CD4-positive, alpha-beta T cell treated with Interleukin-17A for 1 hour (primary cell): ENCODE measurements at places on chromosomes 2 and 18.
A peak's percentile ranks its signal among the peaks of the same experiment; 100 is the strongest.

- DNase-seq: no peak
Observed at GRCh38 chr2:68710756-68711155, 23.9 kb upstream of the ARHGAP25 start.

GRCh38 chr2:138390316-138390945 is 111.1 kb upstream of the SPOPL start:
- no peak for DNase-seq

DNA sequence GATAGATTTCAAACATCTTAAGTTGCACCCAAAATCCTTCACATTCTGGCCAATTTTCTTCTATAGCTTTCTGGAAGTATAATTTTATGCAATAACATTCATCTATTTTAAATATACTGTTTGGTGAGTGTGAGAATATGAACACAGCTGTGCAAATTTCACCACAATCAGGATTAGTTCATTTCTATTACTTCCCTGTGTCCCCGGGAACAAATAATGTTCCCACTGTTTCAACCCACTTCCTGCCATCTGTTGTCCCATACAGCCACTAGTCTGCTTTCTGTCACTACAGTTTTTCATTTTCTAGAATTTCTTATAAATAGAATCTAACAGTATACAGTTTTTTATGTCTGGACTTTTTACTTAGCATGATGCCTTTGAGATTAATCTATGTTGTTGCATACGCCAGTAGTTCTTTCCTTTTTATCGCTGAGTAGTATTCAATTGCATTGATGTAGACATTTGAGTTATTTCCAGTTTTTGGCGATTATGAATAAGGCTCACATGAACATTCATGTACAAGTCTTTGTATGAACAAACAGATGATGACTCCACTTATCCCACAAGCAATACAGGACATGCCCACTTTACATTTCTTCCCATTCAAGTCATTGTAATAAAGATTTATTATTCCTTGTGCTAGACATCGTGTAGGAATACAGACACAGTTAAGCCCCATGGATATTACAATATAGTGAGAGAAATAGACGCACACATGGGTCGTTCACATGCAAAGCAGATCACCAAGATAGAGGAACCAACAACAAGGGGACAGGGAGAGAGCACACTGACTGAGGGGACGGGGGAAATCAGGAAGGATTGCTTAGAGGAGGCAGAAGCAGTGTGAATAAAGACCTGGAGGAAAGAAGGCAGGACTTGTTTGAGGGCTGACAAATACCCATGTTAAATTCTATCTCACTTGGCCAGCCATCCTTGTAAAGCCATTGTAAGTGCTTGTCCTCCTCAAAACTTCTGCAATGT is 72.9 kb upstream of the PAX8 start:
- no peak for DNase-seq

- DNase-seq: no peak
Observed at GRCh38 chr2:130759906-130760753, 4.8 kb downstream of the AMER3 start.

DNA sequence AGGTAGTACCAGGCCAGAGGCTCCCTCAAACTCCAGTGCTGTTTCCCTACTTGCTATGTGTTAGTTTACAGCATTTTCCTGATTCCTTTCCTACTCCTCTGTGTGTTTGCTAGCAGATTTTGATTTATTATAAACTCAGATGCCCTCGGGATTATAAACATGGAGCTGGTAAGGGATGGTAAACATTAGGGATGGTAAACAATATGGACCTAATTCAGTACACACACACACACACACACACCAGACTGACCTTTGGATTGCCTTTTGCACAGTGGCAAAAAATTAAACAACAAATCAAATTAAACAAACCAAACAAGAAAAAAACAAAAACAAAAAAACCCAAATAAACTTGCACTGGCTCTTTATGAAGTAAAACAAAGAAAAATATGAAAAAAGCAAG is 55.4 kb upstream of the ACVR1 start:
- DNase-seq: no peak

GRCh38 chr2:114507744-114508143 is 65.3 kb downstream of the DPP10 start:
- no peak for DNase-seq

DNA sequence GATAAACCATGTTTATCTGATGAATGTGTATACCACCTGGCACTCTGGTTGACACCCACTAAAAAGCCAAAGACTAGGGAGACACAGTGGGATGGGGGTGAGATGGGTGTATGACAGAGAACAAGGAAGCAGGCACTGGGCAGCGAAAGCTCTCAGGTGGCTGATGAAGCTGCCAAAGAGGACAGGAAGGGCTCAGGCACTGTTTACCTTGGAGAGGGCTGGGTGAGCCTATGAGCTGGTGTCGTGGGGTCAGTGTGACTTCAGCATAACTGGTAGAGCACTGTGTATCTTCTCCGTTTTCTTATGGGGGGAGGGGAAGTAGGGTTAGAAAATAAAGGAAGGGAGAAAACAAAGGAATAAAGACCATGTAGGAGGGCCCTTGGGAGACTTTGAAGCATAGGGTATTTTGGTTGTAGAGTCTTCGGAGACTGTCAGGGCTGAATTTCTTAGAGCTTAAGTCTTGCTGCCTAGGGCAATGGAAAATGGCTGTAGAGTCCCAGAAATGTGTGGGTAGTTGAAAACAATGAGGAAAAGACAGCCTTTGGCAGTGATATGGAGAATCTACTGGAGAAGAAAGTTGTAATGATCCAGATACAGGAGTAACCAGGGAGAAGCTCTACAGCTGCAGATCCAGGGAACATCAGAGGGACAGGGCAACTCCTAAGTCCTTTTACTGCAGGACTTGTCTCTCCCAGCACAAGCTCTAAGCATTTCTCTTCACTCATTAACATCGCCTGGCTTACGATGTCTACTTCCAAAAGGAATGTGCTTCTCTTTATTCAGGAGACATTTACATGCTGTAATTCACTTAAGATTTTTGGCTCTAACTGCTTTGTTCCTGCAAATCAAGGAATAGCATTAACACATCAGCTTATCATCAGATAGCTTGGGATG is 120.0 kb downstream of the AQP4 start:
- DNase-seq: no peak

GRCh38 chr2:64492821-64493220 is 31.3 kb upstream of the AFTPH start:
- DNase-seq: no peak

DNA sequence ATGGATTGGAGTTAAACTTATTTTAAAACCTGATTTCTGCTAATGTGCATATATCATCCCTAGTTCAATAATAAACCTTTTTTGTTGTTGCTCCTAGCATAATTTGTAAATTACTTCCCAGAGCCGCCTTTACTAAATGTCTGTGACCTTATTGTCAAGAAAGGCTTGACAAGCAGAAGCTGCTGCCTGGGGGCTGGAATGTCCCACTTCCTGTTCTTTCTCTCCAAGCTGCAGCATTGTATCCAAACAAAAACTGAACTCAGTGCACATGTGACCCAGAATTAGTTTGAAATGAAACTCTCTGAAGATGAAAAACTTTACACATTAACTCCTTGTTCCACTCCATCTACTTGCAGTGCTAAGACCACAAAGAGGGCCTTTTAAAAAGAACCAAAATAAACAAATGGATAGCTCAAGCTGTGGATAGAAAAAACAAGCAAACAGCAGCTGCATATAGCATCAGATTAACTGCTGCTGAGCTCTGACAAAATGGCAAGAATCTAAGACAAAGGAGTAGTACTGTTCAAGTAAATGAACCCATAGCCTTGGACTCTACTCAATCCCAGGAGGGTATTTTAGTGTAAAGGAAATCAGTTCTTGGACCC is 99.8 kb upstream of the NEUROD1 start:
- no peak for DNase-seq

DNA sequence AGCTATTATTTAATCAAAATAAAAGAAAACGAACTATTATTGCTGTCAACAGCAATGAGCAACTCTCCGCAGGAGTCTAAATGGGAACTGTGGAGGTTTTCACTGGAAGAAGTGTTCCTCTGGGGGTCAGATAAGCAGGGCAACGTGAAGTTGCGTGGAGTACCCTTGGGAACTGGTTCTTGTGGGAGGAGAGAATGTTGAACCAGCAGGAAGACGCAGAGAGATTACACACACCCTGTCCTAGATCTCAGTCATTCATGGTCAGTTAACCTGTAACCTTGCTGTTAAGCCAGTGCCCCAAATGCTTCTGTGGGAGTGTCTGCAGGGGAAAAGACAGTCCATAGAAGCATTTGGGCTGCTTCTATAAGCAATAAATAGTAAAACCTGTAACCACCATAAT is 20.4 kb upstream of the CABLES1 start:
- no peak for DNase-seq

GRCh38 chr2:12754643-12755042 is 37.9 kb downstream of the TRIB2 start:
- no peak for DNase-seq

DNA sequence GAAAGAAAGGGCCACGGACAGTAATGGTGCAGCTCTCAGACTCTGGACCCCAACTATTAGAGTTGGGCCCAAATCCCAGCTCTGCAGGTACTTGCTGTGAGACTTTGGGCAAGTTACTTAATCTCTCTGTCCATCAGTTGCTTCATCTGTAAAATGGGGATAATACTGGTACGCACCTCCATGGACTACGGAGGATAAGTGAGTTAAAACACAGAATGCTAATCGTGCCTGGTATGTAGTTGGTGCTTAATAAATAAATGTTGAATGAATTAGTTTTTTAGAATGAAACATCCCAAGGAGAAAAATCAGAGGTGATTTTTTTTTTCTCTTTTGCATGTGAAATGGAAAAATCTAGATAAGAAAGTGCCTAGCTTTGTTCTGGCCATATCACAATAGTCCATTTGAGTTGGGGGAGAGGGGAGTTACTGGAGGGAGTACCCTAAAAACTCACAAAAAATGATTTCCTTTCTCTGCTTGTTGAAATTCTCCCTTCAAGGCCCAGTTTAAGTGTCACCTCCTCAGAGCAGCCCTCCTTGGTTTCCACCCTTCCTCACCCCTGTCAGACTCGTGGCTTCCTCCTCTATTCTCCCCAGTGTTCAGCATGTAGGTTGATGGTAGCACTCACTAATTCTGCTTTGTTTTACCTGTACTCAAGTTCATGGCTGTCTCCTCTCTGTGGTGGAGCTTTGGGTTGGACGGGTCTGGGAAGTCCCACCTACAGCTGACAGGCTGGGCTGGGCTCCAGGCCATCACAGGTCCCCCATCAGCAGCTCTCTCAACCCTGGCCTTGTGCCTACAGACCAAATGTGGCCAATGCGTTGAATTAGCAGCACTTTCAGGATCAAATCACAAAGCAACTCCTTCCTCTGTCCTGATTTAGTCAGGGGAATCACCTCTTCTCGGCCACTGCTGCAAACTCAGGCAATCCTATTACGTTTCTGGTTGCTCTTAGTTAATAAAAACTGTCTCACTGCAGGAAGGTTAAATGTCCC is 92.8 kb upstream of the TAF1B start:
- DNase-seq: no peak

DNA sequence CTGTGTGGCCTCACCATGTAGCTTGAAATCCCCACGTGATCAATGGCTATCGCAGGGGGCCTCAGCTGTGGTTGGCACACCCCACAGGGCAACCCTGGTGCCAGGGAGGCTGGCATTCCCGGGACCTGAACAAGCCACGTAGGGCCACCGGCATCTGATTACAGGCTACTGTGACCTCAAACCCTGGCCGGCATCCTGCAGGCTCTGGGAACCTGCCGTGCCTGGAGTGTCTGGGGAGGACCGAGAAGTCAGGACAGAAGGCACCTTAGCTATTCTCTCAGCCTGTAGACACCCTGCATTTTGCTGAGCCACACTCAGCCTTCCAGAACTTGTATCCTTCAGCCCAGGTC is 213.0 kb downstream of the GLI2 start:
- no peak for DNase-seq

GRCh38 chr2:172986040-172986439 is 89.6 kb upstream of the MAP3K20 start:
- no peak for DNase-seq

DNA sequence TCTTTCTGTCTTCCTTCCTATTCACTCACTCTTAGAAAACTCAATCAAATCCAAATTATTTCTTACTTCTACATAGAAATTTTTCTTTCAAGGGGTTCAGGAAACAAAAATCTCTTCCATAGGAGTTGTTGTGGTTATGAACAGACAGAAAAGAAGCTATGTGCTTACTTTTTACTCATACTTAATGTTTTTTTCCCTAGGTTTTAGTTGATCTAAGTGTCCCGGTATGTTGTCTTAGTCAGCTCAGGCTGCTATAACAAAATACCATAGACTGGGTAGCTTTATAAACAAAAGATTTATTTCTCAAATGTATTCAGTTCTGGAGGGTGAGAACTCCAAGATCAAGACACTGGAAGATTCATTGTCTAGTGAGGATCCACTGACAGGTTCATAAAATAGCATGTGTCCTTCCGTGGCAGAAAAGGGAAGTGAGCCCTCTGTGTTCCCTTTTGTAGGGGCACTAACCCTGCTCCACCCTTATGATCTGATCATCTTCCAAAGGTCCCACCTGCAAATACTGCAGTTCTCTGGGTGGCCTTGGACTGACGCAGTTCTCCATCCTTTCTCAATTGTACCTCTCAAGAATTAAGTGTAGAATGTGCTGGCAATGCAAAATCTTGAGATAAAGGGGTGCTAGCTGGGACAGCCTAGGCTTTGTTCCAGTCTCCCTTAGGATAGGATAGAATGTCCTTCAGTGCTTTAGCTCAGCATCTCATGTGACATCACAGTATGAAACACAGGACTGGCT is 14.4 kb upstream of the VRK2 start:
- DNase-seq: no peak

DNA sequence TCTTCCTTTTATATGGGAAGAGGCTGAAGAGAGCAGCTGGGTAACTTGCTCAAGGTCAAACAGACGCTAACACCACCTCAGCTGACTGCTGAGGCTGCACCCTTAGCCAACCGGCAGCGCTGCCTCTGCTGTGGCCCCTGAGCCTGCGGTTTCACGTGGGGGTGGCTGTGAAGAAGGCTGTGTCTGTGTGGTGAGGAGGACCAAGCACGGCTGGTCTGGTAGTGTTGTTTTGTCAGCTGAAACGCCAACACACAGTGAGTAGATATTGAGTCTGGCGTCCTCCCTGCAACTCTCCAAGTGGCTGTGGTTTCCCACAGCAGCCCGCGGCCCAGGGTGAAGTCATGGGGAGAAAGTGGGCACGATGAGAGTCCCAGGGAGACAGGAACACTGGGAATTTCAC is 69.6 kb downstream of the THNSL2 start:
- peak; percentile 48 for DNase-seq

DNA sequence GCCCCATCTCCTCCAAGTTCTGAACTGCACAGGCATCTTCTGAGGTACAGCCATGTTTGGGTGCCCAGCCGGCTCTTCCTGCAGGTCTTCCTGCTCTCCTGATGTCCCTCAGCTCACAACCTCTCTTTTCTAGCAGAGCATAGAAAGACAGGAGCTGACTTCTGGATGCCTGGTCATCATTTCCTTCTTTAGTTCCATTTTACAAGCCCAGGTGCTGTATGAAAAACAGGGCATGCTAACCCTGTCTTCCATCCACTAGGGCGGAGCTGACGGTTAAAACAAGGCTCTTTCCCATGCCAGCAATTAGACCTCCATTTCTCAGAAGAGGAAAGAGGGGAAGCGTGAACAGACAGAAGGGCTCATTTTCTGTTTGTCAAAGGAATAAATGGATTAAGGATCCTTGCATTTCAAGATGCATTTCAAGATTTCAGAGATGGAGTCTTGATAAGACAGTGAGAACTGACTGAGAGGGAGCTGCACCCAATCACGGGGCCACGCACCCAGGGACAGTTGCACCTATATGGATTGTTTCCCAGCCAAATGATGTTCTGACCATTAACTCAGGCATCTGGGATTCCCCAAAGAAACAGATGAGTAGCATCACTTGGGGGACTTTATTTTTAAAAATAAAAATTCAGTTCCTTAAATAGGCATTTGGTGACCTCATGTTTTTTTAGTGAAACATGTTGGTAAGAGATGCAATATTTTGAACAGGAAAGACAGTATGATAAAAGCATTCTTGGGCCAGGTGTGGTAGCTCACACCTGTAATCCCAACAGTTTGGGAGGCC is 45.8 kb upstream of the EML6 start:
- DNase-seq: no peak
